CD4-positive, alpha-beta T cell treated with Interleukin-21 for 1 hour (primary cell): ENCODE measurements at places on chromosomes 6 and 20.

DNA sequence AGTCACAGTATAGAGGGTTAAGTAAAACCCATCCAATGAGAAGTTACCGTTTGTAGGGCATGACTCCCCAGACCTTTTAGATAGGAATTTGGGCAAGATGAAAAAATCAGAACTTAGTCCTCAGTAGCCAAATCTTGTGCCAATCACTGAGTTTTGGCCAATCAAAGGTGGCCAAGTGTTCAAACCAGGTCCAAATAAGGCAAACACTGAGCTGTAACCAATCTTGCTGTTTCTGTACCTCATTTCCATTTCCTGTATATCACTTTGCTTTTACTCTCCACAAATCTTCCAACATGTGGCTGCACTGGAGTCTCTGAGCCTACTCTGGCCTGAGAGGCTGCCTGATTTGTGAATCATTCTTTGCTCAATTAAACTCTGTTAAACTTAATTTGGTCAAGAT lies 81.8 kb upstream of the GPR6 start:
- no peak for DNase-seq

GRCh38 chr6:131451321-131452144 lies 121.5 kb upstream of the ARG1 start:
- no peak for DNase-seq

DNA sequence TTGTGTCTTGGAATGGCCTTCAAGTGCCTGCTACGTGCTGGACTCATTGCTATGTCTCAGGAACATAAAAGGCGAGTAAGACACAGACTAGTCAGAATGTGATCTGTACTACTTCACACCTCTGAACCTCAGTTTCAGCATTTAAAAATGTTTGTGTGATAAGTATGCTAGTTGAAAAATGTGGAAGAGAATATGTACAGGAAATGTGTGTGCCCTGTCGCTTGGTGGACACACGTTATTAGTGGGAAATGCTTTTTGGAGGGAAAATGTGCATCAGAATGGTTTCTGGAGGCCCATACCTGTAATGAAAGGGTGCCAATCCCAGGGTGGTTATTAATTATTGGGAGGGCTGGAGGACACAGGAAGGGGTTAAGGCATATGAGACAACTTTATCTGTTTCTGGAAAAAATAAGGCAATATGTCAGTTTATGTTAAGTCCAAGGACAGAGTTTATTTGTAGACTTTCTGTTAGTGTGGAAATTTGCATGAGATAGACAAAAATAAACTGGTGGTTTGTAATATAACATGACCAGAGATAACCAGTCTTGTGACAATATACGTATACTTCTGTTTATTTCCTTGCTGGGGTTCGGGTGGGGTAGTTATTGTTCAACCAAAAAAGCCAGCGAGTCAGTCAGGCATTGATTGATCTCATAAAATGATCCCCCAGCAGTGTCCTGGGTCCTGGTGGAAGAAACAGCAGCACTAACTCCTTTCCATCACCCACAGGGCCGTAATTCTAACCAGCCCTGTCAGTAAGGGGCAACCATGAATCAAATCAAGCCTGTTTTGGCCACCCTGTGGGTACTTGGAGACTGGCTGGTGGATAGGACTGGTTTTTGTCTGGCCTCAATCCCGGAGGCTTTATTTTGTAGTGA lies 117.9 kb downstream of the JARID2 start:
- DNase-seq = no peak

GRCh38 chr6:31734821-31735406 lies 1.4 kb downstream of the CLIC1 start:
- DNase-seq = peak; percentile 82

DNA sequence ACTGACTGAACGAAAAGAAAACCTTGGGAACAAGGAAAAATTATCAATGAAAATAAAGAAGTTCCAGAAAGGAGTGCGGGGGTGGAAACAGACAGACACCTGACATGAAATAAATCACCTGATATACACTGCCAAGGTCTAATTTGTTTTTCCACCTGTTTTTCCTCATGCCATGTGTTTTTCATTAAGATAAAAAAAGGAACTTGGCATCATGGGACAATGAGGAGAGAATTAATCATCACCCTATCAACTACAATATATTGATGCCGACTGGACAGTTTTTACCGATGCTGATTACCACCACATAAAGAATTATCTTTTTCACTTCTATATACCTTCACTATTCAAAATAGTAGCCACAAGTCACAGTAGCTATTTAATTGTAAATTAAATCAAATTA lies 233.2 kb downstream of the ARHGAP18 start:
- no peak for DNase-seq

GRCh38 chr6:38847497-38847896 lies 132.4 kb downstream of the DNAH8 start:
- no peak for DNase-seq

GRCh38 chr6:36318690-36319435 lies 17.8 kb downstream of the BNIP5 start:
- no peak for DNase-seq
